Activated CD4-positive, alpha-beta T cell treated with anti-CD3 and anti-CD28 coated beads, Interleukin-2, amount 10 ng/mL, durations not matched to agents 7 days and 5 days (primary cell): ENCODE measurements at places on chromosomes 16 and 17. TPM values are rescaled to one million over a fixed set of nuclear protein-coding genes. Genes with fewer than 3 reads are reported as not detected.

Gene MYL4
- total RNA-seq: not detected

Gene NME3
- 47.4 TPM for total RNA-seq

Gene CDH16
- total RNA-seq: not detected

Gene PLEKHM1
- 53.0 TPM for total RNA-seq

Gene ZNF688
- 13.8 TPM for total RNA-seq

Gene PMP22
- total RNA-seq: not detected

Gene CIITA
- 21.5 TPM for total RNA-seq

Gene CD300LB
- not detected for total RNA-seq

Gene GLTPD2
- total RNA-seq: not detected

Gene ITGA3
- total RNA-seq: 7.9 TPM

Gene CACNA1G
- total RNA-seq: not detected

Gene RAB37
- total RNA-seq: 30.4 TPM

Gene HS3ST4
- not detected for total RNA-seq

Gene SPATA32
- 0.67 TPM for total RNA-seq

Gene LRRC75A
- total RNA-seq: 1.7 TPM

Gene PLA2G10
- not detected for total RNA-seq

Gene OR1E2
- not detected for total RNA-seq

Gene ANKRD40CL
- total RNA-seq: not detected

Gene GJC1
- total RNA-seq: 0.79 TPM

Gene ITGAD
- not detected for total RNA-seq

Gene HYDIN
- not detected for total RNA-seq

Gene PRSS36
- total RNA-seq: 0.89 TPM

Gene WNT3
- not detected for total RNA-seq

Gene KIF2B
- not detected for total RNA-seq

Gene KRTAP9-4
- total RNA-seq: not detected

Gene UTS2R
- total RNA-seq: not detected

Gene PITPNM3
- 0.37 TPM for total RNA-seq

Gene PHF12
- 72.3 TPM for total RNA-seq

Gene C1QBP
- 157 TPM for total RNA-seq

Gene CIBAR2
- total RNA-seq: not detected

Gene TMEM92
- not detected for total RNA-seq

Gene OR3A3
- not detected for total RNA-seq

Gene SMIM22
- not detected for total RNA-seq

Gene KRTAP2-3
- not detected for total RNA-seq

Gene FAM222B
- 15.7 TPM for total RNA-seq

Gene TEKT5
- total RNA-seq: not detected

Gene TNK1
- 1.5 TPM for total RNA-seq

Gene TBC1D3H
- total RNA-seq: not detected

Gene KRTAP4-5
- total RNA-seq: not detected

Gene OR2C1
- not detected for total RNA-seq

Gene LRRC3C
- total RNA-seq: not detected
